GM04503 (cell line): ENCODE measurements at places on chromosomes 3 and 15.

DNA sequence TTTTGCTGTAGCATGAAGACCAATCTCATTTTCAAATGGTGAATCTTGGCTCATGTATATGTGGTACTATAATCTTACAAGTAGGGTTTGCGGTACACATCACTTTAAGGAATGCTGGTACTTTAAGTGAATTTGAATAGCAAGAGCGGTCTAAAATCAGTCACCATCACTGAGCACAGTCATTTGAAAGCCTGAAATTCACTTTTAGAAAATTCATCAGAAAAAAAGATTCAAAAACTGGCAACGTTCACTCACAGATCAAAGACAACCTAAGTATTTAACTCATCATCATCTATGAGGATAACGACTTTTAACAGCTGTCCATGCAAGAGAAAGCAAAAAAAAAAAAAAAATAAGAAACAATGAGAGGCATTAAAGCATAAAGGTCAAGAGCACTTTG is 111.6 kb downstream of the FHIT start:
- no peak for DNase-seq

DNA sequence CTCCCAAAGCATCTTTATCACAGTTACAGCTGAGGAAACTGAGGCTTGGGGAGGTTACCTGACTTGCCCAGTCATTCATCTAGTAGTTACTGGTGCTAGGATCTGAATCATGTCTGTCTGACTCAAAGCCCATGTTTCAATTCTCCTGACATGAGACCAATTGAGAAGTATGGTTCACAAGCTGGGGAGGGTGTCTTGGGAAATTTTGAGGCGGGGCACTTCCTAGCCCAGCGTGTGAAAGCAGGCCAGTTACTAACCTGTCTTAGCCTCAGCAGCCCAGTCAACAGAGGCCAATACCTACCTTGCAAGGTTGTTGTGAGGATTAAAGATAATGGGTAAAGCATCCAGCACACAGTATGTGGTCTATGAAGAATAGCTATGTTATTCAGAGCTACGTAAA is 37.0 kb downstream of the CLDN18 start:
- DNase-seq: no peak

- DNase-seq: no peak
These were observed 29.0 kb downstream of the SEC61A1 start for GRCh38 chr3:128081226-128081625.

- DNase-seq: no peak
These were observed 92.0 kb downstream of the RBPMS2 start for GRCh38 chr15:64683378-64683777.

- DNase-seq: no peak
These were observed 58.9 kb downstream of the CNOT10 start for GRCh38 chr3:32743934-32744333.

- DNase-seq: no peak
These were observed 165.0 kb upstream of the SUCLG2 start for GRCh38 chr3:67819447-67819846.

DNA sequence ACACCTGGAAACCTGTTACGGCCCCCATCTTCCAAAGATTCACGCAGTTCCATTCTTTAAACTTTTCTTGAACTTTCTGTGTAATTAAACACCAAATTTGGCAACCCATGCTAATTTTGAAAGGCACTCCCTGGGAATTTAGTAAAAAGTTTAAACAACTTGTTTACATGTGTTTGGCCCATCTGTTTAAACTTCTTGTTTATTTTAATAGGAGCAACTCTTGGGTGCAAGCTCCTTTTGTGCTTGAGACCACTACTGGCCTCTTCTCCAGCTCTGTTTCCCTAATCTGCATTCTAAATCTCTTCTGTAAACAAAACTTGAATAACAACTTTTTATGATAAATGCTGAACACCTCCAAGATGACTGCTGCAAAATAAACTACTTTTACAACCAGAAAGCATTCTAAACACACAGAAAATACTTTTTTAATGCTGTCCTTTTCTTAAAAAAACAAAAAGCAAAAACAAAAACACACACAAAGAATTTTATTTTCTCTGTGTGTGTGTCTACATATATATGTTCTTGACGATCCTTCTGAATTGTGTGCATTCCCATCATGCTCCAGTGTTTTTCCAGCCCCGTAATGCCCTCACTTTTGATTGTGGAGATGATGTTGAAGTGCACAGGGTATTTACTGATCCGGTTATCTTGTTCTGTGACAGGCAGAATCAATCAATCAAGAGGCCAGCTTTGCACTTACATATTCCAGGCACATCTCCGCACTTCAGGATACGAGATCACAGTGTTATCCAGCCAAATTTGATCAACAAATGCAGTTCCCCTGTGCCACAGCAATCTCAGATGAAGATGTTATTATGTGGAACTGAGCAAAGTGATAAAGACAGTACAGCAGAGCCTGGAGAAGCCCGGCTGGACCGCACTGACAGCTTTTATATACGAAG is 416.9 kb downstream of the FOXP1 start:
- DNase-seq: no peak

GRCh38 chr3:105865016-105865623 is 3.7 kb downstream of the CBLB start:
- DNase-seq: no peak

- DNase-seq: no peak
These were observed 74.6 kb upstream of the PSMD6 start for GRCh38 chr3:64097920-64098319.
